Activated CD4-positive, alpha-beta T cell treated with anti-CD3 and anti-CD28 coated beads, Interleukin-2, amount 10 ng/mL, durations not matched to agents 7 days and 5 days (primary cell): ENCODE measurements at places on chromosomes 1 and 21. TPM values are rescaled to one million over a fixed set of nuclear protein-coding genes. Genes with fewer than 3 reads are reported as not detected.

OR2T11 gene
- not detected for total RNA-seq

PLA2G2F gene
- not detected for total RNA-seq

GRCh38 chr1:151175041-151175741 is 590 bp downstream of the TMOD4 start:
- no peak for DNase-seq

DNA sequence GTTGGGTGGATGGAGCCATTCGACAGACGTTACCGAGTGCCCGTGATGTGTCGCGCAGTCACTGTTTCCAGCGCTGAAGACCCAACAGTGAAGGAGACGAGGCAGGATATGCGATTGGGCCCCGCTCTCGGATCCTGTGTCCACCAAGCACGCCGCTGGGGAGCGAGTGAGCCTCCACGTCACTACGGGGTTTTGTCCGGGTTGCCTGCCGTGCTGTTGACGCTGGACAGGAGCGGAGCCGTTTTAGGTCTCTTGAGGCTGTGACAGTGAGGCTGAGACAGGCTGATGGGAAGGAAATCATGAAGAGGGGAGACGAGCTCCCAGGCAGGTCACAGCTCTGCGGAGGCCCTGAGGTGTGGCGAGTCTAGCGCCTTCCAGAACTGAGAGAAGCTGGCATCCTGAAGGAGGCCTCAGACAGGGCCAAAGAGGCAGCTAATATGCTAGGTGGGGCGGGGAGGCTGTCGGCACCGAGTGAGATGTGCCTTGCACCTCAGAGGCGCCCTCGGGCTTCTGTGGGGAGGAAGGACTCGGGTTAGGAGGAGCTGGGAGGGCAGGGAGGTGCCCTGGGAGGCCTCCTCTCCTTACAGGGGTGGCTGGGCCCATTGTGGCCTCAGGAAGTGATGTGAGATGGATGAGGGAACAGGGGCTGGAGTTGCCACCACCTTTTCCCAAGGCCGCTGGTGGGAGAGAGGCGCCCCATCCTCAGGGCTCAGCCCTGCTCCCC is 196.0 kb upstream of the TMEM51 start:
- no peak for DNase-seq
